ENCODE measurements at places on chromosomes 5 and 9. TPM values are rescaled to one million over a fixed set of nuclear protein-coding genes. Genes with fewer than 3 reads are reported as not detected.

- DNase-seq = no peak
Measured at GRCh38 chr5:2017540-2018389, 135.0 kb upstream of the IRX4 start.

- no peak for DNase-seq
Measured at GRCh38 chr5:152956943-152957613, 533.4 kb upstream of the GRIA1 start.

Gene RASGEF1C
- 0.13 TPM for total RNA-seq

GRCh38 chr5:81393430-81393782, 528 bp downstream of the ACOT12 start:
- no peak for DNase-seq

Gene TSSK1B
- total RNA-seq = not detected

- no peak for DNase-seq
Measured at GRCh38 chr5:122561209-122561608, 213.7 kb upstream of the SNX2 start.

- no peak for DNase-seq
Measured at GRCh38 chr9:94630833-94631232, 8.5 kb downstream of the FBP1 start.

- no peak for DNase-seq
Measured at GRCh38 chr5:158758675-158759074, 341.0 kb downstream of the EBF1 start.

GRCh38 chr5:89053547-89053946, 170.6 kb upstream of the MEF2C start:
- DNase-seq = no peak
